ENCODE measurements at places on chromosomes 7 and 10.

GRCh38 chr10:113557903-113558321 is 5.1 kb downstream of the HABP2 start:
- H3K27me3 ChIP-seq, result peaks cover 12% of the 10 kb centered on the region
- no peak overlapping the region for H3K4me3 ChIP-seq
- H3K4me1 ChIP-seq, result no peaks in the 10 kb centered on the region
- no peak overlapping the region for H3K27ac ChIP-seq
- no peak for DNase-seq
- H3K36me3 ChIP-seq, result peaks cover 5% of the 10 kb centered on the region

DNA sequence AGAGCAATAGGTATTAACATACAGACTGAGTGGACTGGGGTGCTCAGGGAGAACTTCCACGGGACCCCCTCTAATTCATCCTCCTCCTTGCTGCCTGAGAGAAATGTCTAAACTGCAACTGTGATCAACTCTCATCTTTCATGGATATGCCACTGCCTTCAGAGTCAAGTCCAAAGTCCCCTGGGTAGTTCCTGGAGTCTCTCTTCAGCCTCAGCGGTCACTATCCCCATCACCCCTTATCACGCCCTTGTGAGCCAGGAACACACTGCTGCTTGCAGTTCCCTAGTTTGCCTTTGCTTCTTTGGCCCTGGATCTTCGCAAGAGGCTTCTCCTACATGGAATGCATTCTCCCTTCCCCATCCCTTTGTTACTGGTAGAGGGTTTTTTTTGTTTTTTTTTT is 58.7 kb upstream of the AUTS2 start:
- H3K36me3 ChIP-seq, result no peaks in the 10 kb centered on the region
- no peak overlapping the region for H3K4me3 ChIP-seq
- H3K4me1 ChIP-seq, result no peaks in the 10 kb centered on the region
- H3K27ac ChIP-seq, result no peak overlapping the region

GRCh38 chr10:51422311-51423120 is 276.9 kb downstream of the CSTF2T start:
- peaks cover 11% of the 10 kb centered on the region for H3K4me1 ChIP-seq
- H3K27me3 ChIP-seq, result peaks cover 2% of the 10 kb centered on the region
- no peak overlapping the region for H3K27ac ChIP-seq
- peak; percentile 31 for DNase-seq
- H3K36me3 ChIP-seq, result no peaks in the 10 kb centered on the region
- no peak overlapping the region for H3K4me3 ChIP-seq

- H3K4me1 ChIP-seq, result no peaks in the 10 kb centered on the region
- no peaks in the 10 kb centered on the region for H3K36me3 ChIP-seq
- H3K27ac ChIP-seq, result no peak overlapping the region
- no peak overlapping the region for H3K4me3 ChIP-seq
- no peak for DNase-seq
- no peaks in the 10 kb centered on the region for H3K27me3 ChIP-seq
These were observed 797.2 kb downstream of the TNS3 start for GRCh38 chr7:46784732-46785131.

DNA sequence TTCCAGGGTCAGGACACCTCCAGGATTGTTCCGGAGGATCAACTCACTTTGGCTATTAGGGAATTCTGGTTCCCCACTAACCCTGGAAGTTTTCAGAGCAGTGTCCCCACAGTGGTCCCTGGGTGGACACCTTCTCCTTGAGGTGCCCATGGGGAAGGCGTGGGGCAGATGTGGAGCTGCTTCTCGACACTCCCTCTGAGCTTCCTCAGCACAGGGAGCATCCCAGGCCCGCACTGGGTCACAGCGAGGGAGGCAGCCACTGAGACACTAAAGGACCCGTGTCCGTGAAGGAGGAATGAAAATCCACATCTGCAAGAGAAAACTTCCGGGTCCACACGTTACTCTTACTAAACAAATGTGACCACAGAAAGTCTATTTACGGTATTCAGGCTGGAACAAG is 48.2 kb upstream of the MNX1 start:
- H3K4me3 ChIP-seq, result no peak overlapping the region
- peaks cover 19% of the 10 kb centered on the region for H3K36me3 ChIP-seq
- no peaks in the 10 kb centered on the region for H3K4me1 ChIP-seq

GRCh38 chr10:44089671-44090070 is 295.2 kb downstream of the CXCL12 start:
- peaks cover 14% of the 10 kb centered on the region for H3K36me3 ChIP-seq
- H3K4me1 ChIP-seq, result no peaks in the 10 kb centered on the region
- no peak for DNase-seq
- H3K4me3 ChIP-seq, result no peak overlapping the region
- no peak overlapping the region for H3K27ac ChIP-seq

All from glutamatergic neuron (in vitro differentiated cells).